ENCODE measurements at places on chromosomes 11 and 22. TPM values are rescaled to one million over a fixed set of nuclear protein-coding genes. Genes with fewer than 3 reads are reported as not detected.

SH3BP1 gene
- 27.1 TPM for polyA plus RNA-seq

TUBA8 gene
- 3.9 TPM for polyA plus RNA-seq

ZP1 gene
- 0.30 TPM for polyA plus RNA-seq

SAA2 gene
- not detected for polyA plus RNA-seq

P2RX3 gene
- polyA plus RNA-seq: 0.40 TPM

- no peak for DNase-seq
Measured at GRCh38 chr11:27616711-27617110, 83.5 kb downstream of the BDNF start.

- no peak for DNase-seq
Measured at GRCh38 chr11:109196016-109196415, 226.0 kb upstream of the C11orf87 start.

DNA sequence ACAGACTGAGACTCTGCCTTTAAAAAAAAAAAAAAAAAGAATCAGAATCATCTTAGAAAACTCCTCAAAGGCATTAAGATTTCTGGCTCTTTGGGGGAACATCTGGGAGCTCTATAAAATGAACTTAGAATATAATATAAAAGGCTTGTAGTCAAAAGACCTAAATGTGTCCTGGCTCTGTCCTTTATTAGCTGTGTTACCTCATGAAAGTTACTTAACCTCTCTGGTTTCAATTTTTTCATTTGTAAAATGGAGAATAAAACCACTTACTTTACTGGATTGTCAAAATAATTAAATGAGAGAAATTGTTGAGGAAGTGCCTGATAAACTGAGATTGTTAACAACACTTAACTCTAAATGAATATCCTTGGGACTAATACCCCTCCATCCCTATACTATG, 81.8 kb downstream of the FAM168A start:
- DNase-seq: no peak

DNA sequence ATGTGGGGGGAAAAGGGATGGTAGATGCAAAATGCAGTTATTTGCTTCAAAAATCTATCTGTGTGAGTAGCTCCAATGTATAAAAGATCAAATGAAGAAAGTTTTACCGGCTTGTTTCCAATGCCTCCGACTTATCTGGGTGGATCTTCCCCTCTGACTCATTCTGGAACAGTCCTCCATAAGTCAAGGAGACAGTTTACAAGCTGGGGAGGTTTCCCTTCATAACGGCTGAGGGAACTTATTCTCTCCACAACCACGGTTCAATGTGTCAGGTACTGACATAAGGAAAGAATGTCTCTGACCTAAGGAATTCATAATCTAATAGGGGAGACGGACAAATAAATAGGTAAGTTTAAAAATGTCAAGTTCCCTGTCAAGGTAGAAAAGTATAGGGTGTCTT, 49.7 kb upstream of the BIRC3 start:
- DNase-seq: no peak

DNA sequence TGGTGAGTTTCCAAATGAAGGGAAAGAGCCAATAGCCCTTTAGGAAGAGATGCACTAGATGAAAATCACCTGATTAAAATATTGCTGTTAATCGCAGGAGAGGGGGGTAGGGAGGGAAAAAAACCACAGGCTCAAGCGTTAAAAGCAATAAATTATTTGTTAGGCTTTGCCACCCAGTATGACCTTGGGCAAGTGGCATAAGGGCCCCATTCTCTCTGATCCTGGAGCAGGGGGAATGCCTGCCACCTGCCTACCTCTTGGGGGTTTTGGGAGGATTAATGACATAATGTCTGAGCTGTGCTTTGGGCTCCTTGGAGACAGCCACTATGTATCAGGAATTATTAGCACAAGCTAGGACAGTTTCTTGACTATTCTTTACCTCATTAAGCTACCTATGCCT, 80.0 kb downstream of the ZNRF3 start:
- no peak for DNase-seq

- DNase-seq: no peak
Measured at GRCh38 chr22:46457502-46458488, 79.6 kb downstream of the CELSR1 start.

DNA sequence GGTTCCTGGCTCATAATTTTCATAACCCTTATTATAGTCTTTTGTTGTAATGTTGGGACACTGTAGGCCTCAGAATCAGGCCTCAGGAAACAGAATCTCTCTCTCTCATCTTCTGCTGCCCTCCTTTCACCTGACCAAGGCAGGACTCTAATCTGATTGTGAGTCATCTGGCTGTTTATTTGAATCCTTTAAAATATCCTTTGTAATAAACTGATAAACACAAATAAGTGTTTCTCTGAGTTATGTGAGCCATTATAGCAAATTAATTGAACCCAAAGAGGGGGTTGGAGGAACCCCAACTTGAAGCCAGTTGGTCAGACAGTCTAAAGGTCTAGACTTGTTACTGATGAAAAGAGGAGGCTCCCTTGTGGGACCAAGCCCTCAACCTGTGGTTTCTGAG, 30.6 kb downstream of the ACER3 start:
- DNase-seq: no peak

DNA sequence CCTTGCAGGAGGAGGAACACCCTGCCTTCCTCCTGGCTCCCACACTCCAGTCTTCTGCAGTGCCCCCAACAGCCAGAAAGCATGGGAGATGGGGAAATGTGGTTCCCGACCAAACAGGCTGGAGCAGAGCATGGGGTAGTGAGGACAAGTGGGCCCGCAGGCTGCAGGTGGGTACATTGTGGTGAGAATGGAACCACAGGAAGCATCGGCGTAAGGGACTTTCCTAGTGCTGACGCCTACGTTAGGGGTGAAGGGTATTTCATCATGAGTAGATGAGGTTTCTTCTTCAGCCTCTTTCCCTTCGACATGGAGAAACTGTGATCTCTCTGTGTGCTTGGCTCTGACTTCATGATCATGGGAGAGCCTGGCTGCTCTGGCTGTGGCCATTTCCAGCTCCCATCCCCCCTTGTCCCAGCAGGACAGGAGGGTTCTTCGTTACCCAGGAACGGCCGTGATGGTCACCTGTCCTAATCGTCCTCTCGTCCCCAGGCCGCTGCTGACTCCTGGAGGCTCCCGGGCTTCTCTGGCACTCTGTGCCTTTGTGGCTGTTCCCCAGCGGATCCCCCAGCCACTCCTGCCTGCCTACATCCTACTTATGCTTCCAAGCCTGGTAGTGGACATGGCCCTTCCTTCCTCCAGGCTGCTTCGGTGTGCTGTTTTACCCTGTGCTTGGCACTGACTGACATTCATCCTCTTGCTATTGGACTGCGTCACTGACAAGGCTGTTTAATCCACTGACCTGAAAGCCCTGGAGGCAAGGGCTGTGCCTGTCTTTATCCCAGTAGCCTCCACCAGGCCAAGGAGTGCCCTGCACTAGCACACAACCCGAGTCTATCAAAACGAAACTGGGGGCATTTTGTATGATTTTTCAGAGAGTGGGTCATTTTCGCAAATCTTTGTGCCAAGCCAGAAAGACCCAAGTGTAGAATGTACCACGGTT, 65.2 kb upstream of the CECR2 start:
- no peak for DNase-seq

DNA sequence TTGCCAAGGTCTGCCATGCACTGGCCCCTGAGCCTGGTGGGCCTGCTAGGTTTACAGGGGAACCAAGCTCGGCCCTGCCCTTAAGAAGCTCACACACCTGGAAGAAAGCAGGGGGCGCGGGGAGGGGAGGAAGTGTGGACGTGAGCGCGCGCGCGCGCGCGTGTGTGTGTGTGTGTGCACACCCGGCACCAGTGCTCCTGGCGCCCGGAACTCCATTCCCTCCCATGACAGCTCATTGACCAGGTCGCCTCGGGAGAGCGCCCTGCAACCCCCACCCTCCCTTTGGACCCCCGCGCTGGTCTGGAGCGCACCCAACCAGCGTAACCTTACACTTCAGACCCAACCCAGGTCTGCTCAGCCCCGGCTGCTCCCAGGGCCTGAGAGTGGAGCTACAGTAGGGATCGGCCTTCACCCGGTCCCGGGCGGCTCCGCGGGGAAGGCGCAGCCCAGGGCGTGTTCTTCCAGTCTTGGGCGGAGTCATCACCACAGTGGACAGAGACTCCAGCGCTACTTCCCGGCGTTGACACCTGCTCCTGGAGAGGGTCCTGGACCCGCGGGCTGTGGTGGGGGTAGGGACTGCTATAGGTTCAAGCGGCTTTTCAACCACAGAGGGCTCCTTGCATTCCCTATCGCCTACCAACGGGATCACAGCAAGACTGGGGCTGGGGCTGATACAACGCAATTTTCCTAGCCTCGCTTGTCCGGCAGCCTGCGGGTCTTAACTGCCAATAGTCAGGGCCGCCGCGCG, 1.5 kb downstream of the GALNT18 start:
- DNase-seq: no peak

GRCh38 chr11:7573193-7573557, 59.4 kb downstream of the PPFIBP2 start:
- no peak for DNase-seq

- DNase-seq: no peak
Measured at GRCh38 chr11:102110761-102111010, 439 bp downstream of the YAP1 start.
